ENCODE measurements at places on chromosomes 7 and 10. TPM values are rescaled to one million over a fixed set of nuclear protein-coding genes. Genes with fewer than 3 reads are reported as not detected.

Gene AHCYL2
- total RNA-seq, result 34.1 TPM

Gene FOXI2
- not detected for total RNA-seq

Gene LEP
- total RNA-seq, result not detected

Gene TMEM178B
- 79.5 TPM for total RNA-seq

Gene DEPP1
- 5.0 TPM for total RNA-seq
